ENCODE measurements at places on chromosomes 5 and 9.

- DNase-seq = no peak
These were observed 59.2 kb downstream of the PRELID2 start for GRCh38 chr5:145775893-145776444.

GRCh38 chr5:17275289-17276158 is 58.1 kb downstream of the BASP1 start:
- no peak for DNase-seq

DNA sequence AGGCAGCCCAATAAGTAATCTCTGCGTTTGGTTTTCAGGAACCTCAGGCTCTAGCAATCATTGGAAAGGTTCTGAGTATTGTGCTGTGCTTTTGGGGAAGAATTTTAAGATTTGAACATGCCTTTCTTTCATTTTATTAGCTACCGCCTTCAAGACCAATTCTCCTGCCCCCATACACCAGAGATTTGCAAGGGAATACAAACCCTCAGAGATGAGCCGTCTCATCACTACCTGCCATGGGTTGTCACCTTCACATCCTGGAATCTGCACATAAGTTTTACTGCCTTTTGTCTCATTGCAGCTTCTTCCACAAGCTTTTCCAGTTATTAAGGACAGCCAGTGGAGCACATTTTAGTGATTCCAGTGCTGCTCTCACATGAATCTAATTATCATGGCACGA is 11.7 kb upstream of the TMED7 start:
- no peak for DNase-seq

GRCh38 chr9:33765411-33765810 is 29.9 kb upstream of the PRSS3 start:
- no peak for DNase-seq

GRCh38 chr5:132207778-132208177 is 19.9 kb downstream of the P4HA2 start:
- DNase-seq = no peak

GRCh38 chr5:82164176-82164976 is 113.8 kb downstream of the RPS23 start:
- DNase-seq = no peak

DNA sequence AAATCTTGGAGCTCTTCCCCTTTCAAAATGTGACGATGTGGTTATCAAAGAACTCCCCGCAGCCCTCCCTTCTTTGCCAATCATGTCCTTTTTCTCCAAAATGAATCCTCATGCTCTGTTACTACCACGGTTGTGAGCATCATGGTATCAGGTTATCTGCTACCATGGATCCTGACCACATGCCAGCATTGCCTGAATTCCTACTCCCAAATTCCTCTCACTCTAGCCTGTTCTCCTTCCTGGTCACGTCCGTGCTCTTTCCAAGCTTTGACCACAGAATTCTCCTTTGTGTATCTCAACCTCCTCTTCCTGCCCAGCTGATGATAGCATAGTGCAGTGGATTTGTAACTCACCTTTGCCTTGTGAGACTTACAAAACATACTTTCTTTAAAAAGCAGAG is 59.5 kb upstream of the FBXL7 start:
- no peak for DNase-seq
